EH (cell line): ENCODE measurements at places on chromosomes 7 and 10.

DNA sequence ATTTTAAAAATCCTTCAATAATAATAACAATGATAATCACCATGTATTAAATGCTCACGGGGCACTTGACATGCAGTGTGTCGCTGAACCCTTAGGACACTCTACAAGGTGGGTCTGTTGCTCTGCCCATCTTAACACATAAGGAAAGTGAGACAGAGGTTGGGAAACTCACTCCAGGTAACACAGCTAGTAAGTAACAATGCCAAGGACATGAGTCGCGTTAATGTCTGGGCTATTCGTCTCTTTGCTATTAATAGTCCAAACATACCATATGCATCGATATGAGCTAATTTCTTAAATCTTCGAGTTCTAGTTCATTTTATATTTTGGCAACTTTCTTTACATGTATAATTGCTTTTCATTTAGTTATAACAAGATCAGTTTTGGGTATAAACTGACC lies 79.5 kb downstream of the BEND7 start:
- DNase-seq = peak; percentile 19

DNA sequence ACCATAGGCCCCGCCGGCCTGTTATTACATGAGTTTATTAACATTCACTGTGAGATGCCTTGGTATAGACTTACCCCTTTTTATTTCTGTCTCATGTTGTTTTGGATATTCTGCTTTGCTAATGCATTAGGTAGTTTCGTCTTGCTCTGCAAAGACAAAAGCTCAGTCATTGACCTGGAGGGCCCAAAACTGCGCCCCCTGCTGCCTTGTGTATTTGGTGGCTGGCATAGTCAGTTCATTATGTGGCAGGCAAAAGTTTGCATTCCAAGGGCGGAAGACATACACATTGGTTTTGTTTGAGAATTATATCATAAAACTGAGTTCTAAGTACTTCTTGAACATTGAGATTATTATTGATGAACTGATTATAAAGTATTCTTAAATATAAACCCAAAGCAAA lies 372.5 kb downstream of the SDK1 start:
- DNase-seq = no peak

DNA sequence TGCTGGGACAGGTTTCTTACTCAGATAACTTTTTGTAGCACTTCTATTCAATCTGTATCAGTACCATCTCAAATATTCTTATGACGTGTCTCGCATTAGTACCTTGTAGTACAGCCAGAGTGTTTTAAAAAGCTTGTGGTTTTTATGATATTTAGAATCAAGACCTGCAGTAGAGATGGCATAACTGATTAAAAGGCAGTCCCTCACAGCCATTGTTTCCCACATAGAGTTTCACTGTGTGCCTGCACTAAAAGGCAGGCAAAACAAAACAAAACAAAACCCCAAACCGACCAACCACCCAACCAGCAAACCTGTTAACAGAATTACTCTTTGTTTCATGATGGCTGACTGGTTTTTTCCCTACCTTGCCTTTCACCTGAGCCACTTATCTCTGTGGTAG lies 221.3 kb upstream of the DGKB start:
- DNase-seq = no peak

GRCh38 chr7:123738356-123738755 lies 10.4 kb downstream of the WASL start:
- no peak for DNase-seq

DNA sequence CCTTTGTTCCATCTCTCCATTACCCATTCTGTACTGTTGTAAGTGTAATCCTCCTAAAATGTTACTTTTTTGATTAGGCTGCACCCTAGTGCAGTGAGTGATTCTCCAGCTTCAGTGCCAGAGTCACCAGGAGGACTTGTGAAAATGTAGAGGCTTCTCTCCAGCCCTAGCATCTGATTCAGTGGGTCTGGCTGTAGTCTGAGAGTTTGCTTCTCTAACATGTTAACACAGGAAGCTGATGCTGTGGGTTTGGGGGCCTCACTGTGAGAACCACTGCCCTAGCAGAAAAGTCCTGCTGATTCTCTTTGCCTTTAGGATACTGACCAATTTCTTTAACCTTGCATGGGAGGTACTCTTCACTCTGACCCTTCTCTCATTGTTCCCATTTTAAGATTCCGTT lies 24.4 kb downstream of the CSGALNACT2 start:
- no peak for DNase-seq

GRCh38 chr7:36965625-36966024 lies 241.3 kb upstream of the AOAH start:
- no peak for DNase-seq

DNA sequence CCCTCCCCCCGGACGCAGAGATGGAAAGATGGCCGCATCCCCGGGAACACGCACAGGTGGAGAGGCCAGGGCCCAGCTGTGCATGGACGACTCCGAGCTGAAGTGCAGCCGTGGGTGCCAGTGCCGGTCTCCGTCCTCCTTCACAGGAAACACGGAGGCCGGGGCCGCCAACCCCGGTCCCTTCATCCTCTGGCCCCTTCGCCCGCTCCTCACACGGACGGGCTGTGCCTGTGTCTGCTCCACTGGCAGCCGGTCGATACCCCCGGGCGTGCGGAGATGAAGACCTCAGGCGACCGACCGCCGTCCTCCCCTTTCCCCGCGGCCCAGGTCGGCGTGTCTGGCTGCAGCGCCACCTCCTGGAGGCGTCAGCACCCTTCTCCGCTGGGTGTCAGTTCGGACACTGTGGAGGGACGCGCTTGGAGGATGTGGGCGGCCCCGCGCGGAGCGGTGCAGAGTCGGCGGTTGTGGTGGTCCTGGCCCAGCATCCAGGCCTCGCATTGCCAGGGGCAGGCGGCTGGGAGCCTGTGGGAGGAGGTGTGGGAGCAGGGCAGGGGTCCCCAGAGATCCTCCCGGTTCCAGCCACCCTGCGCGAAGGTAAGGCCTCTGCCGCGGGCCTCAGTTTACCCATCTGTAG lies 9.9 kb downstream of the ZNF511 start:
- peak; percentile 52 for DNase-seq

GRCh38 chr7:38398725-38399321 lies 125.4 kb upstream of the TARP start:
- peak; percentile 54 for DNase-seq

GRCh38 chr10:44951576-44952226 lies 7.9 kb upstream of the RASSF4 start:
- DNase-seq = no peak

GRCh38 chr10:132144086-132144485 lies 42.7 kb upstream of the DPYSL4 start:
- no peak for DNase-seq

DNA sequence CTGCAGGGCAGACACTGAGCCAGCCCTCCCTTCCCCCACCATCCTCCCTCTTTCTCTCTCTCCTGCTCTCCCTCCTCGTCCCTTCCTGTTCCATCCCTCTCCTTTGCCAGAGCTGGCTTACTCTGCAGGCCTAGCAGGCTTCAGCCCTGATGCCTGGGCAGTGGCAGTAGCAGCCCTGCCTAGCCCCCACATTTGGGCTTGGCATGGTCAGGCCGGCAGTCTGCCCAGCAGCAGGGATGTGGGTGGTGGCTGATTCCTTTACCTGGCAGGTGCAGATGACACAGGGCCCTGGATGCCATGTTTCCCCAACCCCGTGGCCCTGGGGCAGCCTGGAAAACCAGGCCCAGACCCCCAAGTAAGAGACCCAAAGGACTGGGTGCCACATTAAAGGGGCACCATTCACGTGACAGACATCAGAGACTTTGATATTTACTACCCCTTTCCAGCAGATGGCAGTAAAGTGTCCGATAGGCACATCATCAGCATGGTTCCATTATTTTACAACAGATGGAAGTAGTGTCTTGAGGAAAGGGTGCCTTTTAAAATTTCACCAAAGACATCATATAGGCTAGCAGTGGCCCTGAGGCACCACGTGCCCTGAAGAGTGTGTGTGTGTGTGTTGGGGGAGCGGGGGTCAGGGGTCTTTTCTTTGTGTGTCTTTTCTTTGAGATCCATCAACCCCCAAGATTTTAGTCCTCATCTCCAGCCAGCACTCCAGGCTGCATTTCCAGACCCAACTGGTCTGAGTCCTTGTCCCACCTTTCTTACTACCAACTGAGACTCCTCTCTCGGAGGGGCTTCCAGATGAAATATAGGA lies 5.9 kb downstream of the KCP start:
- DNase-seq = peak; percentile 62

GRCh38 chr7:116671681-116672595 lies at the start of gene MET:
MET (plus strand) TSS chr7:116672196; CDS start chr7:116699085, 26,889 bp downstream.
- DNase-seq = peak; percentile 84
